ENCODE measurements at places on chromosomes 7 and 10.

DNA sequence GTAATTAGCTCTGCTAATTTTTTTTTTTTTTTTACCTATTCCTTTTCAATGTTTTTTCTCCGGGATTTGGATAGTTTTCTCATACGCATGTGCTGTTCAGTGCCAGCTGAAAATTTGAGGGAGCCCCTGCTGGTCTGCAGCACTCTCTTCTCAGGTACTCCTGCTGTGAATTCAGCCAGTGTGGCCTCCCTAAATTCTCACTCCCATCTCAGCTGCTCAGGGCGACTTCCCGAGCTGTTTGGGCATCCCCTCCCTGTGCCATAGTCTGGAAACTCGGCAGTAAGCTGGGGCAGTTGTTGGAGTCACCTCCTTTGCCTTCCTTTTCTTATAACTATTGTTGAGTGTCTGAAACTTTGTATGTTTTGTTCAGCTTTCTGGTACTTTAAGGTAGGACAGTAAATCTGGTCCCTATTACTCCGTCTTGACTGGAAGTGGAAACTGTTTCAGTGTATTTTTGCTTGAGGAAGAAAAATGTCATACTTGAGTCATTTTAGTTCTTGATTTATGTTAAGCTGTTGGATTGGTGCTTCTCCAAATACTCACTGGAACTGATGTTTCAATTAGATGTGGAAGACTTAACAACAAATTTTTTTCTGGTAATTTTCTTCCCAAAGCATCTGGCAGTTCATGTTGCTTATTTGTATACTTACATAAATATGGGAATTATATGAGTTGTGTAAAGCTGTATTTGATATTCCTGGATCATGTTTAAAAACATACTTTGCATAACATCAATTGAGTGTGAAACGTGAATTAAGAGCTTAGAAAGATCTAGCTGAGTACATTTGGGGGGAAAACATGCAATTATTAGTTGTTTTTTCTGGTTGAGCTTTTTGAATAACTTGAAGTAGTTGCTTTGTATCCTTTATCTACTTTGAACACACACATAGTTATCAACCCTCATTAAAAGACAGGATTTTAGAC lies 33.7 kb downstream of the MINPP1 start:
- no peak for DNase-seq

GRCh38 chr7:2626498-2627117 lies 5.2 kb upstream of the TTYH3 start:
- no peak for DNase-seq

DNA sequence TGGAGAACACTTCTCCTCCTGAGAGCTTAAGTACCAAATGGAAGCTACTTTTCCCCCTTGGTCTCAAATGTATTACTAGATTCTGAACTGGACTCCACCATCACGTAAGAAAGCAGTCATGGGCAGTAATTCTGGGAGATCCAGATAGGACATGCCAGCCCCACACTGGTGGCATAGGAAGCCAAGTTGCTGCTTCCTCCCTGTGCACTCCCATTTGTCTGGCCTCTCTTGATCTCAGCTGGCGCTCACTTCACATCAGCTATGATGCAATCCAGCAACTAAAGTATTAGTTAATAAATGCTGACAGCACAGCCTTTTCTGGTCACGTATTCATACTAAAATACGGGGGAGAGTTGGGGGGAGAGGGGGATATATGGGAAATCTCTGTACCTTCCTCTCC lies 3.4 kb upstream of the IL6 start:
- DNase-seq: no peak

- DNase-seq: no peak
Measured at GRCh38 chr10:119337796-119338432, 130.5 kb downstream of the GRK5 start.

DNA sequence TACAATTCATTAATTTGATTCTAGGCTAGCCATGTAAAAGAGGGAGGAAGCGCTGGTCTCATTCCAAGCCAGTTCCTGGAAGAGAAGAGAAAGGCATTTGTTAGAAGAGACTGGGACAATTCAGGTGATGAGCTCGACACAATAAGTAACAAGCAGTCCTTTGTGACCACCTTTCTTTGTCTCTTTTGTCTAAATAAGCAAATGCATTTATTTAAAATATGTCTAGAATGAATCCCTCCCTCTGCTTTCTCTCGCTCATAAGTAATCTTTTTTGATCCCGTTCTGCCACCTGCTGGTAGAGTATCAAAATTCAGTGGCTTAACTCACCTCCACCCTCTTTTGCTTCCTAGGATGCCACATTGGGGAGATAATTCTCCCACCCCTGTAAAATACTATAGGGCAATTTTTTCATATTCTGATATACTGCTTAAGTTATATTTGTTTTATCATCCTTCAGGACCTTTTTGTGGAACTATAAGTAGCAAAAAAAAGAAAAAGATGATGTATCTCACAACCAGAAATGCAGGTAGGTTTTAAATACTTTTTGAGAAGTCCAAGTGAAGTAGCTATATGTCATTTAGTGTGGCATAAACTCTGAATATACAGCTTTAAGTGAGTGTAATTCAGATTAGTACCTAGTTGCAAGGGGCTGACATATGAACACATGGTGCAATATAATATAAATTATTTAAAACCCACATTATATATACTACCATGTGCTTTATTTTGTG lies 91.5 kb downstream of the GSDME start:
- no peak for DNase-seq

GRCh38 chr7:80637911-80638765 lies at the start of gene CD36:
Gene CD36 (plus strand): TSS chr7:80638642. CDS start chr7:80646741, 8,099 bp downstream.
- peak; percentile 18 for DNase-seq

DNA sequence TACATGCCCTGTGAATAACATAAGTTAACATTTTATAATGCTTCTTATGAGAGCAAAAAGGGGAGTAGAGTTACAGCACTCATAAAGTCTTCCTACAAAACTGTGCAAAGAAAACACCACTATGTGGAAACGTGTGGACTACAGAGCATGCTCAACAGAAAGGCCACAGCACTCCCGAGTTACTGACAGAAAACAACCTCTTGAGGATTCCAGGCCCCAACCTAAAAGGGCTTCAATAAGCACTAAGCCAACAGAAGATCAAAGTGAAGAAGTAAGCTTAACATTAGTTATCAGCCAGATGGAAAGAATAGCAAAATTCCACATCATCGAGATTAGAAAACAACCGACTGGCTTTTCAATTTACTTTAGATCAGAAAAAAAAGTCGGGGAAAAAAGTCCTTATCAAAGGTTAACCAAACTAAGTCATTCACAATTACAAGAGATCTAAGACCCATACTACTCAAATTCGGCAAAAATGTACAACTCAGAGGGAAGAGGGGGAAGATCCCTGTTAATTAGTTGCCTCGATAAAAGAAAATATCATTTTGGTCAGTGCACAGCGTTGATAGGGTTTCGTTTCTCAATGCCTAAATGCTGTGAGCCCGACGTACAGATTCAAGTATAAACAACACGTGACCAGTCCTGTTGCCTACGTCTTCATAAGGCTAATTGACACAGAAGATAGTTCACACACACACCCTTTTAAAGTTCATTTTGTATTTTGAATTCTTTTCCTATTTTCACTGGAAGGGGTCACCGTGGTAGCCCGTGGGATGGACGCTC lies 1.4 kb downstream of the KBTBD2 start:
- DNase-seq: no peak

- no peak for DNase-seq
Measured at GRCh38 chr10:77872151-77872946, 54.2 kb downstream of the DLG5 start.

DNA sequence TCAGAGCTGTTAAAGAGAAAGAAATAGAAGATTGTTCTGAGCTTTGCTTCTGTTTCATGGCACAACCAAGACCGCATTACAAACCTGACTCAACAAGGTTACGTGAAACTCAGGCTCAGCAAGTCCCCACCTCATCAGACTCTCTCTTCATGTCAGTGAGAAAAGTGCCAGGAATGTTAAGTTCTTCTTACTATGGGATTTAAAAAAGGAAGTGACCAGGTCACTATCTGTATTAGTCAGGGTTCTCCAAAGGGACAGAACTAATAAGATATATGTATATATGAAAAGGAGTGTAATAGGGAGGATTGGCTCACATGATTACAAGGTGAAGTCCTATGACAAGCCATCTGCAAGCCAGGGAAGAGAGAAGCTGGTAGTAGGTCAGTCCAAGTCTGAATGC lies 25.4 kb upstream of the PAPSS2 start:
- no peak for DNase-seq

DNA sequence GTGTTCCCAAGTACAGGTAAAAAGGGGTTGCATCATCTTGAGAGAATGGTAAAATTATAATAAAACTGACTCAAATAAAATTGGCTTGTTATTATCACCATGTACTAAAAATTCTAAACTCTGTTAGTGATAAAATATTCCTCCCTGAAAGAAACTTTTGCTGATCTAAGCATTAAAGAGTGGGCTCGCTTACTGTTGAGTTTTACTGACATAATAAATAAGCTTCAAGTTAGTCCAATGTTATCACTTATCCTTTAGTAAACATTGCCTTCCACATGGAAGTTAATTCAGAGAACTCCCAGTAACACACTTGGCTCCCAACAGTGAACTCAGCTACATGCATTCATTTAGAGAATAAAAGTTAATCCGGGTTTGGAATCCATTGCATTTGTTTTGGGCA lies 456.4 kb downstream of the PLXDC2 start:
- DNase-seq: no peak

DNA sequence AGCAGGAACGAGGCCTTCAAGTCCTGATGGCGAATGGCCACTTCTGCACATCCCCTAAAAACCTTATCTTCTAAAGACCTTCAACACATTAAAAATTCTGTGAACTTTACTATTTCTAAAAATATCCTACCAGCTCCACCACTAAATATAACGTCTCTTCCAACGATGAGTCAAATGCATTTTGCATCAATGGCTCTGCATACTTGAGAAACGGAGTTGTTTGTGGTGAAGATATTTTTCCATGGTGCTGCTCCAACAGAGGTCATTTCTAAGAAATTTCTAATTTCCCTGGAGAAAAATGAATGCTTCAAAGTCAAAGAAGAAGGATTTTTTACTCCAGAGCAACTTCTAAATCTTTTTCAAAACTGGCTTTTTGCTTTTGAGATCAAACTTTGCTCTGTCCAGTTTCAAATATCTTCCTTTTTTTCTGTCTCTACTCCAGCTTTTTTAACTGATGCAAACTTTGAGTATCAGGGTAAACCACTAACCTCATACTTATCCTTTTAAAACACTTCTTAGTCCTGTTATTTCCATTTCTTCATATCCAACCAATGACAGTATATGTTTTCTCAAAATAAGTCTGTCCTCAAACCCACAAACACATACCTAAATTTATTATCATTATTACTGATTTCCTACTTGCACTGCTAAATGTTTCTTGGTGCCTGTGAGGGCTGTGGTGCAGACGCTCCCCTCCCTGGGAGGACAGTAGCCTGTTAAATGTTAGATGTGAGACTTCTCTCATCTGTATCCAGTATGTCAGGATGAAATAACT lies 258.1 kb downstream of the KLF6 start:
- no peak for DNase-seq

DNA sequence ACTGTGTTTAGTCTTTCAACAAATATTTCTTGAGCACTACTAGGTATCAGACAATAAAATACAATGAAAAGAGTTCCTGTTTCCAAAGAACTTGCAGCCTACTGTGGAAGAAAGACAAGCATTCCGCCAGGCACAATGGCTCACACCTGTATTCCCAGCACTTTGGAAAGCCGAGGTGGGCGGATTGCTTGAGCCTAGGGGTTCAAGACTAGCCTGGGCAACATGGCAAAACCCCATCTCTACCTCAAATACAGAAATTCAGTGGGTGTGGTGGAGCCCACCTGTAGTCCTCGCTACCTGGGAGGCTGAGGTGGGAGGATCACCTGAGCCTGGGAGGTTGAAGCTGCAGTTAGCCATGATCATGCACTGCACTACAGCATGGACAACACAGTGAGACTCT lies 6.1 kb downstream of the SVOPL start:
- DNase-seq: no peak

DNA sequence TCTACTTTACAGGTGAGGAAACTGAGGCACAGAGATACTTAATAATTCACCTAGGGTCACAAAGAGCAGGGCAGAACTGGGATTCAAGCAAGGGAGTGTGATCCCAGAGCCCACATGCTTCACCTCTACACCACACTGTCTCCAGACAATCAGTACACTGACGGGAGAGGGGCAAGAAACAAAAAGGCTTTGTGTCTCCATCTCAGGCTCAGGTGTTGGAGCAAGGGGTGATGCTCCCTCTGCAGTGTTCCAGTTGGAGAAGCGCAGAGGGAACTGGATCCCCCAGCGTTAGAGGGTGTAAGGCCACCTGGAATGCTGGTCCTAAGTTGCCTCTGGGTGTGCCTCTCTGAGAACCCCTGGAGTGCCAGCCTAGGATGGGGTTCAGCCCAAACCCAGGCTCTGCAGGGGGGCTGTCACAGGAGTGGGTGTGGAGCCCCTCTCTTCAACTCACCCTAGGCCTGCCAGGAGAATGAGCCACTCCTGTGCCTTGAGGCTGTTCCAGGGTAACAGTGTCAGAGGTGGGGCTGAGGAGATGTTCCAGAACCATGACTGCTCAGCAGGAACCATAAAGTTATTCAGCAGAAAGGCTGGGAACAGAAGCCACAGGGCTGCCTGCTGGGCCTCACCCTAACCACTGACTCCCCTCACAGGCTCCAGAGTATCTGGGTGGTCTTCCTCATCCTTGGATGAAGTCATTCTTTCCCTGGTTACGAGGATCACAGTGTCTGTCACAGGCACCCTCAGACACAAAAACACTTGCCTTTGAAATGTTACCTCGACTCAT lies 5.5 kb downstream of the RBP4 start:
- DNase-seq: no peak

DNA sequence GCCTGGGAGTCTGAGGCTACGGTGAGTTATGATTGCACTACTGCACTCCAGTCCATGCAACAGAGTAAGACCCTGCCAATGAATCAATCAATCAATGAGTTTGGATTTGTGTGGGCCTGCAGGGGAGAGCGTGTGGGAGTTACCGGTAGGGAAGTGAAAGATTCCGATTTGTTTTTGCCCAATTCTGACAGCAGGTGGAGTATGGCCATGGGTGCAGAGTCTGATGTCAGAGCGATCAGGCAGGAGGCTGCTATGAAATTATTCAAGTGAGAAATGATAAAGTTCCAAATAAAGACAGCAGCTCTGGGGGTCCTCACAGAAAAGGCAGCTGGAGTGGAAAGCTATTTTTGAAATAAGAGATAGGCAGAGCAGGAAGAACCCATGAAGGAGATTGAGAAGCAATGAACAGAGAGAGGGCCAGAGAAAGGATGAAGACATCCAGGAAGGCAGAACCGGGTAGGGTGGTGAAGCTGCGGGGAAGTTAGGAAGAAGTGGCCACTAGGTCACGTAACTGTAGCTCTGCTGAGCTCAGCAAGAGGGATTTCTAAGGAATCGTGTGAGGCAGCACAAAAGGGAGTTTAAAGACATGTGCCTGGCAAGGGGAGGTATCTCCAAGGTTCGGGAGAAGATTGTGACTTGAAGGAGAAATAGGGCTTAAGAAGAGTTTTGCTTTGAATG lies 93.7 kb upstream of the NMT2 start:
- DNase-seq: no peak

Measured in SIG-M5 (cell line).